ENCODE measurements at places on chromosomes 7 and 10.

- DNase-seq: no peak
Observed at GRCh38 chr10:3887885-3888476, 103.0 kb upstream of the KLF6 start.

GRCh38 chr7:70068531-70068930, 470.3 kb downstream of the AUTS2 start:
- no peak for DNase-seq

GRCh38 chr10:72265508-72265907, 8.2 kb upstream of the DDIT4 start:
- DNase-seq: no peak

- no peak for DNase-seq
Observed at GRCh38 chr10:132609211-132609610, 71.6 kb downstream of the INPP5A start.

GRCh38 chr10:102113261-102113955, 6.8 kb downstream of the LDB1 start:
- DNase-seq: no peak

GRCh38 chr7:1120791-1121190, 32.9 kb downstream of the GPER1 start:
- DNase-seq: no peak

DNA sequence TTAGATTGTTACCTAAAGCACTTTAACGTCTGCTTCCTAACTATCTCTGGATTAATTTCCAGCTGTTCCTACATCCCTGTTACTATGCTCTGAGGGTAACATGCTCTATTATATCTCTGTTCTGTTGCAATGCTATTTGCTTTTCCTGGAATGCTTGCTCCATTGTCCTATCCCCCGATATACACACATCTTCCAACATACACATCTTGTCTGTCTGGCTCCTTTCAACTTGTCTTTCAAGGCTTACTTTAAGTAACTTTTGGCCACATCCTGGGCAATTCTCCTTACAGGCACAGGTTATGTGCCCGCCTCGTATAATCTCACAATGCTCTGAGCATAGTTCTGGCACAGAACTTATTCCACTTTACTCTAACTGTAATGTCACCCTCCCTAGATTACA, 96.2 kb downstream of the CDK6 start:
- DNase-seq: no peak

- DNase-seq: no peak
Observed at GRCh38 chr7:30998180-30998579, 34.4 kb downstream of the GHRHR start.

DNA sequence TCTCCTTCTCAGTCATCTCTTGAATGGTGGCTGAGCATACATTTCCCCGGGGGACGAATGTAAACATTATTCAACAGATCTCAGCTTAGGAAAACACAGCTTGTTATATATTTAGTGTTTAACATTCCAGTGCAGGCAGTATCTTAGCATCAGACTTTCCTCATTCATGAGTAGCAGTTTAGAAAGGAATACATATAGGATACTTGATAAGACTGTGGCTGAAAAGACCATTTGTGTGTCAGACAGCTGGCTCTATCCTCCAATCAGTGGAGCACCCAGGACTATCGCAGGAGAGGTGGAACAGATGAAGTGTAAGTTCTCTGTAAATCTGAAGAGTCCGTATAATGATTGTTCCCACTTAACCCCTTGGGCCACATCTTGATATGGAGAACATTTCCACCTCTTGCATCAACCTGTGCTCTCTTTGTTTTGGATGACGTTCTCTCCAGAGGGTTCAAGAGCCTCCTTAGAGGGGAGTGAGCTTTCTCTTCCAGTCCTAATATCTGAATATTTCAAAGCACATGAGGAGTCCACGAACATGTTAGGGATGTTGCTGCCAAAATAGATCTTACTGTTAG, 34.0 kb downstream of the ERLIN1 start:
- DNase-seq: no peak

DNA sequence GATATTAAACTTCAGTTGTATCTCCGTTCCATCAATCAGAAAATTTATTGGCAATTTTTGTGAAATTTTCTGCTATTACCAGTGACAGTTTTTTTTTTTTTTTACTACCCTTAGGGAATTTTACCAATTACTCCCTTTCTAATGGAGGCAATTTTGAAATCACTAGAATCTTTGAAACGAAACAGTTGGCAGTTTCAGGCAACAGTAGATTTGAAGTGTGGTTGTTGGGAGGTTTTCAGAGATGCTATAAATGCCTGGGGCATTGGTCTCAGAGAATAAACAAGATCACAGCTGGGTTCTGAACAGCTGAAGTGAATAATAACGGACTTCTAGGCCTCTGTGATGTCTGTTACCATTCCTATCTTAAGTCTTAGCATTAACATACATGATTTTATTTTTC, 535.9 kb upstream of the POT1 start:
- DNase-seq: no peak

DNA sequence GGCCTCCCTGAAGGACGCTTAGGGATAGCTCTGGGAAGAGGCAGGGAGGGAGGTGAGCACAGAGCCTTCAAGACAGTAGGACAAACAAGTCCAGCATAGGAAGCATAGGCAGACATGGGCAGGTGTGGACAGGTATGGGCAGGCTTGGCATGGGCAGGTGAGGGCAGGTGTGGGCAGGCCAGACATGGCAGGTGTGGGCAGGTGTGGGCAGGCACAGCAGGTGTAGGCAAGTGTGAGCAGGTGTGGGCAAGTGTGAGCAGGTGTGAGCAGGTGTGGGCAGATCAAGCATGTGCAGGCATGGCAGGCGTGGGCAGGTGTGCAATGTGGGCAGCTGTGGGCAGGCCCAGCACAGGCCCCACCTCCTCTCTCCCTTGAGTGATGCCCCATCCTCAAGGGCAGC, 148.8 kb upstream of the ZMIZ1 start:
- DNase-seq: no peak

GRCh38 chr10:98950106-98950505, 285.5 kb downstream of the HPSE2 start:
- no peak for DNase-seq

- DNase-seq: no peak
Observed at GRCh38 chr10:14476006-14476405, 145.3 kb upstream of the FRMD4A start.

- DNase-seq: peak; percentile 18
Observed at GRCh38 chr10:4283846-4284610, 499.0 kb upstream of the KLF6 start.

DNA sequence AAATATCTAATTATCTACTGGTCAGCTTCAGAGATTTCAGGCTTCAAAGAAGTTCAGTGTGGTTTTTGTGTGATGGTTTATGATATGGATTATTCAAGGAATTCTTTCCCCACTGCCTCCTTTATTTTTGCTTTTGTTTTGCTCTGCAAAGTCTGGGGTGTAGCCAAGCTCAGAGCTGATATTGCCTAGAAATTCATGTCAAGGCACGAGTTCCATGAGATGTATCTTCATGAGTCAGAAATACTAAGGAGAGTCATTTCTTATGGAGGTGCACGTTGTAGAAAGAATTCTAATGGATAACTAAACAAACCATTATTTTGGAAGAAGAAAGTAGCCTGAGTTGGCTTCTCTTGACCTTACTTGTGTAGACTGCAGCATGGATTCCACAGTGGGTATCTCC, 37.4 kb downstream of the VIM start:
- no peak for DNase-seq

- peak; percentile 14 for DNase-seq
Observed at GRCh38 chr7:7861211-7861633, 107.4 kb upstream of the GLCCI1 start.

DNA sequence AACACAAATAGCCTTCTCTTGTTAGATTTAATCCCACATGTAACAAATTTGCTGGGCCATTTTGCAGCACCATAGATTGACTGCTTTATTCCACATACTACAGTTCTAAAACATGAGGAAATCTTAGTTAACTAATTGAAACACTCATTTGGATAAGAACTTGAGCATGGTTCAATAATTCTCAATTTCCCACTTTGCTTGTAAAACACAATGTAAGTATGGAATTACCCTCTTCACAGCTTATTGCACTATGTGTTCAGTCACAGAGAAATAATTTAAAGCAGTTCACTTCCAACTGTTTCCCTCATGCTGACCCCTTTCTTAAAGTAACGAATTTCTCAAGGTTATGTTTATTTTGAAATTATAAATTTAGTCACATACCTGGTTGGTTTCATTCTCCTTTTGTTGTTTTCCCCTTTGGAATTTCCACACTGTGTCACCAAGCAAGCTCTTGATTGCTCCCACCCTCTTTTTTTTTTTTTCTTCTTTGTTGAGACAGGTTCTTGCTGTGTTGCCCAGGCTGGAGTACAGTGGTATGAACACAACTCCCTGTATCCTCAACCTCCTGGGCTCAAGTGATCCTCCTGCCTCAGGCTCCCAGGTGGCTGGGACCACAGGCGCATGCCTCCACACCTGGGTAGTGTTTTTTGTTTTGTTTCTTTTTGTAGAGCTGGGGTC, 425.4 kb downstream of the EXOC4 start:
- DNase-seq: no peak
